ENCODE measurements at places on chromosomes 3 and 15. TPM values are rescaled to one million over a fixed set of nuclear protein-coding genes. Genes with fewer than 3 reads are reported as not detected.

UQCC5 gene
- 64.0 TPM for total RNA-seq

POC1A gene
- 19.2 TPM for total RNA-seq

MFN1 gene
- 21.1 TPM for total RNA-seq

RAB6B gene
- total RNA-seq: 2.5 TPM

LMAN1L gene
- total RNA-seq: not detected

AGTR1 gene
- 0.54 TPM for total RNA-seq

CACNA2D2 gene
- total RNA-seq: 0.15 TPM

GREM1 gene
- 5.8 TPM for total RNA-seq

CHDH gene
- 1.4 TPM for total RNA-seq

CHST14 gene
- 15.6 TPM for total RNA-seq

PEX5L gene
- total RNA-seq: not detected

RMDN3 gene
- 21.5 TPM for total RNA-seq

CHST2 gene
- total RNA-seq: 0.88 TPM

STAC gene
- total RNA-seq: 3.0 TPM

OIP5 gene
- total RNA-seq: 13.8 TPM

WDR93 gene
- 0.64 TPM for total RNA-seq

TEX55 gene
- total RNA-seq: not detected

CISH gene
- total RNA-seq: 0.65 TPM

TEX9 gene
- 5.0 TPM for total RNA-seq

MON1A gene
- 8.7 TPM for total RNA-seq

SCAANT1 gene
- total RNA-seq: not detected

WDR5B gene
- 3.2 TPM for total RNA-seq

GOLGA6A gene
- total RNA-seq: not detected

VWA5B2 gene
- total RNA-seq: 0.38 TPM

ITIH1 gene
- not detected for total RNA-seq

CAPN3 gene
- total RNA-seq: 0.47 TPM

FETUB gene
- 0.14 TPM for total RNA-seq

UCN2 gene
- 8.2 TPM for total RNA-seq

HMCES gene
- 39.4 TPM for total RNA-seq

DPPA2 gene
- total RNA-seq: not detected

MYO5A gene
- total RNA-seq: 21.7 TPM

PIGZ gene
- 1.2 TPM for total RNA-seq

STRIT1 gene
- not detected for total RNA-seq

SLC12A8 gene
- total RNA-seq: 0.89 TPM

CCR8 gene
- total RNA-seq: not detected
